ENCODE measurements at places on chromosomes 7 and 10.

GRCh38 chr7:108016841-108017775 is 14.1 kb upstream of the LAMB1 start:
- no peak for DNase-seq

DNA sequence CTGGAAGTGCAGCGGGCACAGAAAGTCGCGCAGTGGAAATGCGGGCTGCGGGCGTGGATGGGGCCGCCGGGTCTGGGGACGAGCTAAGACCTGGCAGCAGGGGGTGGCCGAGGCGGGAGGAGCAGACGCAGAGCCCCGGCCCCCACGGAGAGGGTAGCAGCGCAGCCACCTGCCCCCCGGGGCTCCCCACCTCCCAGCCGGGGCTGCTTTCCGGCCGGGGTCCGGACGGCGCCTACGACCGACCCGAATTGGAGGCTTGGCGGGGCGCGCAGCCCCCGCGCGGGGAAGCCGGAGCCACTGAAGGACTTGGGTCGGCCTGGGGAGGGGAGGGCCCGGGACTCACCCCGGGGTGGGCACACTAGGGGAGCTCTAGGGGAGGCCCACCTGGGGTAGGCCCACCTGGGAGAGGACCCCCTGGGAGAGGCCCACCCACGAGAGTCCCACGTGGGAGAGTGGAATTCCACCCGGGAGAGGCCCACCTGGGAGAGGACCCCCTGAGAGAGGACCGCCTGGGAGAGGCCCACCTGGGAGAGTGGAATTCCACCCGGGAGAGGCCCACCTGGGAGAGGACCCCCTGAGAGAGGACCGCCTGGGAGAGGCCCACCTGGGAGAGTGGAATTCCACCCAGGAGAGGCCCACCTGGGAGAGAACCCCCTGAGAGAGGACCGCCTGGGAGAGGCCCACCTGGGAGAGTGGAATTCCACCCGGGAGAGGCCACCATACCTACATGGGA is 854 bp upstream of the CFAP46 start:
- DNase-seq, result no peak

DNA sequence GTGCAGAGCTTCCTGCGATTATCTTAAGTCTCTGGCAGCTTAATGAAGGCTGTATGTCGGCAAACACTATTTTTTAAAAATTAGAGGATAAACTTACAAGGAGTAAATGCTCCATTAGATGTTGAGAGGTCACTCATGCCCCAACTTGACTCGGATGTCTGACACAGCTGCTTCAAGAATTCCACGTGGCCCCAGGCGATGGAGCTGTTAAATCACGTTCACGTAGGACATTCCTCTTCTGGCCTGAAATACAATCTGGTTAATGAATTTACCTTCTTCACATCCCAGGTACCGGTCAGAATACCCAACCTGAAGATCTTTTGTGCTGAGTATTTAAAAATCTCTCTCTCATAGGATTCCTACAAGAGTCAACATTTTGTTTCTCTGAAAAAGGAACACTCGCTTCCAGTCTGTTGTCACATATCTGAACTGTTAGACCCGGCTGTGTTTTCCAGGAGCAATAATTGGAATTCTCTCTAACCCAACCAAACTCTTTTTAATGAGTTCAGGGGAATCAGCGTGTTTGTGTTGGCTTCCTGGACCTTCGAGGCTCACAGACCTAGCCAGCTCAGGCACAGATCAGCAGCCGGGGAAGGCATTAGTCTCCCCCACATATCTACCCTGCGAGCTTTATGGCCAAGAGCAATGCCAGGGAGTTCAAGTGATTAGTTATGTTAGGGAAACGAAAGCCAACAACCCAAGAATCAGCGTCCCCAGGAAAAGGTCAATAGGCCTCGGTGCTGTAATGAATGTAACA is 284.9 kb downstream of the FGFR2 start:
- no peak for DNase-seq

DNA sequence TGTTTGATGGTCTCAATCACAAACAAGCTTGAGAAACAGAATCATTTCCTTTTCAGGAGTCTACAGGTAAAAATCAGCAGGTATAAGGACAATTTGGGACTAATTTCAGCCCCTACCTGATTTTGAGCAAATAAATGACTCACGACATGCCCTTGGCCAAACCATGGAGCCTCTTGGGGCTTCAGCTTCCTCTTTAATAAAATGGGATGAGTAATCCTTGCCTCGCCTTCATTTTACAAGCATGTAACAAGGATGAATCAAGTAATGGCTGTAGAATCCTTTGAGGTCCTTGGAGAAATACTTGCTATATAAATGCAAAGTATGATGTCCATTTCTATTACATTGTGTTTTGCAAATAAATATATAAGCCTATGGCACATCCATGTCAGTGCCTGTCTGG is 212.8 kb upstream of the PODXL start:
- DNase-seq, result no peak

GRCh38 chr10:116457488-116457887 is 29.8 kb downstream of the PNLIPRP3 start:
- no peak for DNase-seq

DNA sequence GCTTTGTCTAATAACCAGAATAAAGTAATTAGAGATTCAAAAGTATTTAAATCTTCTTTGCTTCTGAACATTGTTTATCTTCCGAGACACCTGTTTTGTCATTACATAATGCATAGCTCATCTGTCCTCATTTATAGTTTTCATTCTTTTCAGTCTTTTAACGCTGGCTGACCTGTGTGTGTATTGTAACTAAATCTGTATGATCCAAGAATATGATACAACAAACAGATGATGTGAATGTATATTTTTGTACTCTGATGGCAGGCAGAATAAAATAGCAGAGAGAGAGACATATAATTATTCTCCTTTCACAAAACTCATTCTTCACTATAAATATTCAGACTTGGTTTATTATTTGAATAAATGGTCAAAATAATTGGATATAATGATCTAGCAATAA is 80.6 kb downstream of the ORC5 start:
- no peak for DNase-seq

GRCh38 chr7:102823390-102824119 is 74.8 kb downstream of the FAM185A start:
- DNase-seq, result no peak

GRCh38 chr7:90552521-90552920 is 43.6 kb upstream of the CDK14 start:
- no peak for DNase-seq

GRCh38 chr10:49008505-49009198 is 69.0 kb upstream of the LRRC18 start:
- DNase-seq, result no peak

- no peak for DNase-seq
These were observed 441.3 kb downstream of the PLXNA4 start for GRCh38 chr7:132134814-132135445.

DNA sequence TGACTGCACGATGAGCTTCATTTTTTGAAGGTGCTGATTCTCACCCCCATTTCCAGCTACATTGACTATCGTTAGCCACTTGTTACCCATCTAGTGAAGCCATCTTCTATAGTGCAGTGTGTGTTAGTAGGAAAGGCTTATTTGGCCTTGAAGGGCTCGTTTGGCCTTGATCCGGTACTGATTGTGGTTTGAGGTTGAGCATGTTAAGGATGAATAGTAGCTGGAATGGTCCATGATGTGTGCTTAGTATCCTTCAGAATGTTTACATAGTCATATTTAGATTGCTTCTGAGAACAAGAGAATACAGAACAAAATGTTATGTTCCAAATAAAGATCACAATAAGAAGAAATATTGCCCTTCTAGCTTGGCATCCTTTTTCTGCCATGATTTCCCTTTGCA is 591.5 kb downstream of the AUTS2 start:
- no peak for DNase-seq

GRCh38 chr10:107740962-107741690 is 576.6 kb upstream of the SORCS1 start:
- no peak for DNase-seq

GRCh38 chr10:113995201-113995600 is 48.5 kb upstream of the ADRB1 start:
- no peak for DNase-seq

DNA sequence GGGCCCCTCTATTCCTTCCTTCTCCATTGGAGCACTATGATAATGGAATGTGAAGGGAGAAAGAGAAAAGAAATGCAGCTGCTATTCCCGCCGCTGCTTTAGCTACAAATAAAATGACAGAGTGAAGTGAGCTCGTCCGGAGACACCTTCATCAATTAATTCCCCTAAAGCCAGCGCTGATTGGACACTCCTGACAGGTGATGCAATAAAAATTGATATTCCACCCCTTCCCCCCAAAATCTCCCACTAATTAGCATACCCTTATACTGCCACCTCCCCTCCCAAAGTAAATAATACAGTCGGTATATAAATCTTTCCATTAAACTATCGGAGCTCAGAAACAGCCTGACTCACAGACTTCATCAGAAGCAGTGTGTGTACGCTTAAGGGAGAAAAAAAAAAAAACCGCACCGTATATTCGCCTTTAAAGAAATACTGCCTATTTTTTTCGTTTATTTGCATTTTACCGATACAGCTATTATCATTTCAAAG is 7.3 kb downstream of the SKIDA1 start:
- no peak for DNase-seq

DNA sequence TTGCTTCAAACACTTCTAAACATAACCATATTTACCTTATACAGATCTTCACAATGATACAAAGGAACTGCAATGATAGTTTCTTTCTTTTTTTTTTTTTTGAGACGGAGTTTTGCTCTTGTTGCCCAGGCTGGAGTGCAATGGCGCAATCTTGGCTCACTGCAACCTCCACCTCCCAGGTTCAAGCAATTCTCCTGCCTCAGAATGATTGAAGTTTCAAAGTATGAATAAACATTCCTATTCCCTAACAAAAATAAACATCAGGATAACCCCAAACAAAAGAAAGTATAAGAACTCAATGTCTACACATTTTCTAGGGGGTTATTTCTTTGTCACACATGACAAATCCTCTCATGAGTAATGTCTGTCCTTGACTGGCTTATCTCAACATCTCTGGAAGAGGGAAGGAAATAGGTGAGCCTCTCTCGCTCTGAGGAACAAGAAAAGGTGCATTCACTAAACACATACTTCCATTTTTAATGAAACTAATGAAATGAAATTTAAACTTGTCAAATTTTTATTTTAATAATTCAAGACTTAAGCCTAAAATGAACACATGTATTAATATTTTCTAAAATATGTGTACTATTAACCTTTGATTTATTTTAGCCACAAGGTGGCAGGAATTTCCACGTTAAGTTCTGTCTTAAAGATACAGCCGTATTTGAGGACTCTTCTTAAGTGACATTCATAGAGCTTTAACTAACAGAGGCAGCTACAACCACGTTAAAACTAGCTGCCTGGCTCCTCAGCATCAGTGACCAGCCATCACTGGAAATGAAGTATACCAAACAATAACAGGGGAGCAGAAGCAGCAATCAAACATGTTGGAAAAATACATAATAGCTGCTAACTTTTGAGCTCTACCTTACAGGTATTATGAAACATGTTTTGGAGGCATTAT is 58.3 kb downstream of the MALSU1 start:
- DNase-seq, result no peak

- DNase-seq, result no peak
These were observed 30.4 kb downstream of the XPNPEP1 start for GRCh38 chr10:109892931-109893330.

GRCh38 chr7:99028261-99028973 is 115.5 kb downstream of the SMURF1 start:
- DNase-seq, result no peak
